Neural crest cell (in vitro differentiated cells): ENCODE measurements at places on chromosomes 3 and 15.

DNA sequence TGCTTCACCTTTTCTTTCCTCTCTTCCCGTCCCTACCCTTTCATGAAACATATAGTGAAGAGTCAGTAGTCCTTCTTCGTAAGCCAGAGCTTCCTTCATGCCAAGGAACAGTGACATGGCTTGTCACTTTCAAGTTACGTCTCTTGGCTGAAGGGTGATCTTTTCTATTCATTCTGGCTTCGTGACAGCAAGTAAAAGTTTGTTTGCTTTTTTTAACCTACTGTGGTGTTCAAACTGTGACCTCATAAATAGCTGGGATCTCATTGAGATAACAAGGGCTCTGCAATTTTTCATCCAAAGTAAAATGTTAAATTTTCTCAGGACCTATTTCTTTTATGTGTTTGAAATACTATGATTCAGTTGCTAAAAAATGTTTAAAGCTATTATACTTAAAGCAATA, 10.5 kb downstream of the CDIN1 start:
- DNase-seq = no peak
- H3K27me3 ChIP-seq = no peaks in the 10 kb centered on the region
- no peak overlapping the region for H3K27ac ChIP-seq
- no peaks in the 10 kb centered on the region for H3K4me1 ChIP-seq
- peaks cover 3% of the 10 kb centered on the region for H3K36me3 ChIP-seq

- H3K27ac ChIP-seq = no peak overlapping the region
- peaks cover 35% of the 10 kb centered on the region for H3K4me1 ChIP-seq
- H3K27me3 ChIP-seq = no peaks in the 10 kb centered on the region
- H3K36me3 ChIP-seq = peaks cover 3% of the 10 kb centered on the region
- H3K4me3 ChIP-seq = no peak overlapping the region
Observed at GRCh38 chr15:101207867-101208288, 44.0 kb downstream of the CHSY1 start.

DNA sequence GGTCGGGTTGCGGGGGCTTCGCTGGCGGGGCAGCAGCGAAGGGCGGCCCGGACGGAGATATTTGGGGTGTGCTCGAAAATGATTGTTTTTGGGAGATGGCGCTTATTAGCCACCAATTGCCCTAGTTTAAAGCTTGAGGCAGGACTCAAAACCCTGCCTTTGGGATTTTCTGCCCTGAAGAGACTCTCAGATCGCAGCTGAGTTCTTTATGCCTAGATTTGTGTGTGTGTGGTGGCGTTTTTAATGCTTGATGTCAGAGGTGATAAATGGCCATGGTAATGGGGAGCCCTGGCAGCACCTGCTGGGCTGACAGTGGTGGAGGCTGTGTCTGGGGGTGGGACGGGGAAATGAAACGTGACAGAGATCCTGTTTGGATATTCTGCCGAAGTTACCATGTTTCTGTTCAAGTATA, 604 bp downstream of the KCTD6 start:
- DNase-seq = no peak
- peak overlapping the region; percentile 95 for H3K27ac ChIP-seq
- no peaks in the 10 kb centered on the region for H3K36me3 ChIP-seq
- peaks cover 12% of the 10 kb centered on the region for H3K27me3 ChIP-seq

DNA sequence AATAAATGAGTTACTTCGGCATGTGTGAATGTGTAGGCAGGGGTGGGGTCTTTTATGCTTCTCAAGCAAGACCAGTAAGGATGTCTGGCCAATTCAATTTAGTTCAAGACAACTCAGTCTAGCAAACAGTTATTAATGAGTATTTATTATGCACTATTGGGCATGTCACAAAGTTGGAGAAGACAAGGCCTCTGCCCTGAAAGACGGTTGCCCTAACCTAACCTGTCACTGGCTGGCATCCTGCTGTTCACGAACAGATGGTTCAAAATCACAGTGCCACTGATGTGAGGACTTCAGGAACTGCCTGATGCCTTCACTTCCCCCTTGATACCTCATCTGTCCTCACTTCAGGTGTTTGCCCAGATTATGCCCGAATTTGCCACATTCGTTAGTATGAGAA, 217.8 kb downstream of the SOX2 start:
- H3K4me1 ChIP-seq = peaks cover 3% of the 10 kb centered on the region
- H3K27ac ChIP-seq = no peak overlapping the region
- no peaks in the 10 kb centered on the region for H3K27me3 ChIP-seq
- no peak for DNase-seq
- H3K36me3 ChIP-seq = peaks cover 14% of the 10 kb centered on the region

GRCh38 chr15:51622604-51623370, at the start of gene DMXL2:
DMXL2 (minus strand) TSS chr15:51622771; CDS start chr15:51622545, 226 bp downstream.
- H3K36me3 ChIP-seq = no peaks in the 10 kb centered on the region
- H3K4me1 ChIP-seq = peaks cover 37% of the 10 kb centered on the region
- peak; percentile 95 for DNase-seq
- peak within 1 kb of the TSS; percentile 97 for H3K27ac ChIP-seq
- peak within 1 kb of the TSS; percentile 96 for H3K4me3 ChIP-seq

- no peaks in the 10 kb centered on the region for H3K4me1 ChIP-seq
- DNase-seq = no peak
- H3K4me3 ChIP-seq = no peak overlapping the region
- H3K27ac ChIP-seq = no peak overlapping the region
Observed at GRCh38 chr3:143914257-143914656, 57.4 kb upstream of the DIPK2A start.

DNA sequence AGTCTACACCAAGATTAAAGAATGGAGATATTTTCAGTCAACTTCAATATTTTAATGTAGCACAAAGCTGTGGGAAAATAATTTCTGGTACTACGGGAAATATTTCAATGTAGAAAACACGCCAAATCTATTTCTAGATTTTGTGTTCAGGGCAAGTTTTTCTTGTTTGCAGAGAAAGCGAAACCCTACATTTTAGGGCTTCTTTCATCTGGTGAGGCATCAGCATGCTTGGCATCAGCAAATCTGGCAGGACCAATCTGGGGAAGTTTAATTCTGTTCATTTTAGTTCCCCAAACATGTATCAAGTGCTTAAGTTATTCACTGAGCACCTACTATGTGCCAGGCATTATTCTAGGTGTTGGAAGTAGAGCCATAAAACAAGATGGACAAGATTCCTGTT, 30.3 kb downstream of the CLRN1 start:
- no peak overlapping the region for H3K4me3 ChIP-seq
- H3K36me3 ChIP-seq = no peaks in the 10 kb centered on the region
- no peaks in the 10 kb centered on the region for H3K27me3 ChIP-seq
- DNase-seq = no peak

GRCh38 chr3:30501526-30501925, 104.9 kb upstream of the TGFBR2 start:
- no peak overlapping the region for H3K27ac ChIP-seq
- H3K4me3 ChIP-seq = no peak overlapping the region
- H3K36me3 ChIP-seq = no peaks in the 10 kb centered on the region
- peaks cover 8% of the 10 kb centered on the region for H3K4me1 ChIP-seq
